ENCODE measurements at places on chromosomes 13 and 19.

DNA sequence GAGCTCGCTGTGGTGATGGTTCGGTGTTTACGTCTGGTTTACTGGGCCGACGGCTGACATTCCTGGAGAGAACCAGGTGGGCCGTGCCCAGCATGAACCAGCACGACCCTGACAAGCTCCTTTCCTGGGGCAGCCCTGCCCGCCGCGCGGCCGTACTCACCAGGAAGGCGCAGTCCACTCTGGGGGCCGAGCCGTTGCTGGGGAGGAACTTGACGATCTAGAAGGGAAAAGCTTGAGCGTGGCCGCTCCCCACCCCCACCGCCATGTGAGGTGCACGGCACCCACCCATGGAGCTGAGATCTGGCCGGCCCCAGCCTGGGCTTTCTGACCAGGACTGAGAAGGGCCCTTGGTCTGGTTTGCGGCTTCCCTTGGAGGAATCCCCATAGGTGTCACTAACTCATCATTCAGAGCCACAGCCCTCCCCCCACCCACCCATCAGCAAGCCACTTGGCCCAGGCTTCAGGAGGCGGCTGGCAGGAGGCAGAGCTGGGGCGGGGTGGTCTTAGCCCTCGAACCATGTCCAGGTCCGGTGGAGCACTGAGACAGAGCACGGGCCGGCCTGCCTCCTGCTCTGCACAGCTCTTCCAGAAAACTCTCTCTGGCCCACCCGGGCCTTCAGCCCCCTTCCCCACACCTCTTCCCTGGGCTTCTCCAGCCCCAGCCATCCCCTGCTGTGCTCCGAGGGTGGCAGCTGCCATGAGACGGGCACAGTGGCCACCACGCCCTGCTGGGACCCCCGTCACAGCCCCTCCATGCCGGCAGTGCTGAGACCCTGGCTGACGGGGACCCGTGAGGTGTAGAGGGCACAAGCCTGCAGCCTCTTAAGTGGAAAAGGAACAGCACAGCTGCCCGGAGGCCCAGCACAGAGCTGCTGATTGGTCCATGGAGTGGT lies 6.2 kb downstream of the ATP4B start:
- DNase-seq, result no peak

DNA sequence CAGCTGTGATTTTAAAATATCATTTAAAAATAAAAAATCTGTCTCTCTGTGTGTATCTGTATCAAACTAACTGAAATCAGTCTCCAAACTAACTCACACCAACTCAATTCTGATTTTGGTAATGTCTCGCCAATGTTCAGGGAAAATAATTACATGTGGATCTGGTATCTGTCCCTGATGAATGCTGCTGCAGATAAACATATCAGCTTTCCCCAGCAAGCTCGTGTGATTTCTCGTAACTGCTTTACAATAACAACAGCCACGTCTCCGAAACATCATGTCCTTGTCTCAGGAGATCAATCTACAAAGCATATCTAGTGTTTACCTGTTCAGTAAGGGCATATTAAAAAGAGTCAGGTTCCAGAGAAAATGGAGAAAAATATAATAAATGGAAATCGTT lies 129.0 kb downstream of the IRS2 start:
- no peak for DNase-seq

DNA sequence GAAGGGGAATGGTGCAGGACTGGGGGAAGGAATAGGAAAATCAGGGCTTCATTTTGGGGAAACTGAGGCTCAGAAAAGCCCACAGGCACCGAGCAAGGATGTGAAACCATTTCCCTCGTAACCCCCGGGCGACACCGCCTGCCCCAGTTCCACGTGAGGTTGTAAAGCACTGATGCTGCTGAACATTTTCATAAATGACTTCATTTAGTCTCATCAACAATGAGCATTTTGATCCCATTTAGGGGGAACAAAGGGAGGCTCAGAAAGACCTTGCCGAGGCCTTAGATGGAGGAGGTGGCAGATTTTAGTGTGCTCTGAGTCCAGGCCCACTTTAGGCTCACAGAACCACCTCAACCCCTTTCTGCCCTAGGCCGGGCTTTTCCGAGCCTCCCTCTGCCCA lies 20.5 kb upstream of the FBXO27 start:
- DNase-seq, result no peak

GRCh38 chr13:50512474-50513299 lies 330.8 kb downstream of the DLEU7 start:
- no peak for DNase-seq

DNA sequence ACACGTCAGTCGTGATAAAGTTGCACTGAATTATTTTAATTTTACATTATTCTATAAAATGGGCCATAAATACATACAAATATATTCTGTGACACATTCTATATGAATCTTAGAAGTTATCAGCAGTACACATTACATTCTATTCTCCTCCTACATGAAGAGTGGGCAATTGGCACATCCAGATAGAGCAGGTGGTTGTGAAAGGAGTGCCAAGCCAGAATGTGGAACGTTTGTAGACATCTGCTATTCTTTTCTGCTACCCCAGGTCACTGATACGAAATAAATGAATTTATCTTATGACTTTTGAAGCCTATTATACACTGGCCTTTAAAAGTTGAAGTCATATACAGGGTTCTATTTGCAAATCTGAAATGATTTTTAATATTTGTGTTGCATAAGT lies 373.2 kb downstream of the PCDH17 start:
- no peak for DNase-seq

DNA sequence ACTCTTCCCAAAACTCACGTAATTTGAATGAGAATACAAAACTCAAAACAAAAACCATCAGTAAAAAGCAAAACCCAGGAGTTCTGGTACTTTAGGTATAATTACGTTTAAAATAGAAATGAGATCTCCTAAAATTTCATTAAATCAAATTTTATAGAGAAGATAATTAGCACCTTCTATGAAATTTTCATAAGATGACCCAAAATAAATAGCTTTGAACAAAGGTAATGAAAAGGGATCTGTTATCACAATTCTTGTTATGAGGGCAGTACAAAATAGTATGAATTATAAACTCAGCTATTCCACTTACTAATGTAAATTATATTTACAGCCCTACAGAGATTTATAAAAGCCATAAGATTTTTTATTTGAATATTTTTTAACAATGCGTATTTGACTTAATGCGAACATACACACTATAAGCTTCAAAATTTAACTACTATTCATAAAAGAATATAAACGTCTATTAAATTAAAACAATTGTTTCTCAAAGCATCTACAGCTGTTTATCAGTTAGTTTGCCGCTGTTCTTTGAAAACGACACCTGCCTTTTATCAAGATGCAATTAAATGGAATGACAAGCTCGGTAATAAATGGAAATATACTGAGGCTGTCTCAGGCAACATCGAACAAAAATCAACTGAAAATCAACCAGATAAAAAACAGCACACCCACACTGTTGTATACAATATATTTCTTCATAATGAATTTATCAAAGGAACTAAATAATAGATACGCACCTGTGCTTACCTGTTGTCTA lies 63.8 kb downstream of the KCNRG start:
- no peak for DNase-seq

GRCh38 chr13:95129004-95129403 lies 172.2 kb downstream of the ABCC4 start:
- no peak for DNase-seq

- no peak for DNase-seq
Observed at GRCh38 chr19:5130371-5131030, 161.6 kb downstream of the KDM4B start.

DNA sequence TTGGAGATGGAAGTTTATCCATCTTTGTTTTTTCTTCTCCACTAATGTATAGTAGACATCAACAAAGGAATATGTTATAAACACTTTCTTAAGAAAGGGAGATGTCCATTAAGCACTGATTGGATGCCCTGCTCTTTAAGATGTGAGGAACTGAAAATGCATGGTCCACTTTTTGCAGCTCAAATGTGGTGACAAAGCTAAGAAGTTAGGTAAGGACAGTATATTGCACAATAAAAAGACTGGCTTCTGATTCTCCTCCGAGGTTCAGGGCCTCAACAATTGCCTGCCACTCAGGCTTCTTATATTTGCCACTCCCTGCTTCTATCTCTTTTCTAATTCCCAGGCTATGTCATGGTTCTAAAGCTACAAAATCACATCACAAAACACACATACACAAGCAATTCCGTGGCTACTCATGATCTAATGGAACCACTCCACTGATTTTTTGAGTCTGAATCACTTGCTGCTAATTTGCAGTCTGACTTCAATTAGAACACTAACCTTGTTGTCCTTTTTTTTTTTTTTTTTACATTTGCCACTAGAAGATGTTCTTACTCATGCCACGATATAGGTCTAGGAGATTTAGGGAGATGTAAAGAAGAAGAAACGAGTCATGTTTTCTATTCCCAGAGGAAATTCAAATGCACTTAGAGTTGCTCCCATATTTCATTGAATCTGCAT lies 29.6 kb upstream of the TNFSF11 start:
- no peak for DNase-seq

- DNase-seq, result no peak
Observed at GRCh38 chr13:101346942-101347728, 69.2 kb downstream of the NALCN start.

DNA sequence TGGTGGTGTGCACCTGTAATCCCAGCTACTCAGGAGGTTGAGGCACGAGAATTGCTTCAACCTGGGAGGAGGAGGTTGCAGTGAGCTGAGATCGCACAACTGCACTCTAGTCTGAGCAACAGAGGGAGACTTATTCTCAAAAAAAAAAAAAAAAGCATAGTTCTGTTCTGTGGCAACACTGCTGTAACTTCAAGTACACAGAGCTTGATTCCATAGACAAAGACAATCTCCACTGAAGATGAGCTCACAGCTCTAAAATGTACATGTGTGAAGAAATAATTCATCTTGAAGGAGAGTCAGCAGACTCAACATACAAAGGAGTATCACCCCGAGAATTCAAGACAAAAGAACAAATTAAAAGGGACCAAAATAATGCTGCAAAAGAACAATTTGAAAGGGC lies 47.8 kb downstream of the KCTD15 start:
- no peak for DNase-seq

DNA sequence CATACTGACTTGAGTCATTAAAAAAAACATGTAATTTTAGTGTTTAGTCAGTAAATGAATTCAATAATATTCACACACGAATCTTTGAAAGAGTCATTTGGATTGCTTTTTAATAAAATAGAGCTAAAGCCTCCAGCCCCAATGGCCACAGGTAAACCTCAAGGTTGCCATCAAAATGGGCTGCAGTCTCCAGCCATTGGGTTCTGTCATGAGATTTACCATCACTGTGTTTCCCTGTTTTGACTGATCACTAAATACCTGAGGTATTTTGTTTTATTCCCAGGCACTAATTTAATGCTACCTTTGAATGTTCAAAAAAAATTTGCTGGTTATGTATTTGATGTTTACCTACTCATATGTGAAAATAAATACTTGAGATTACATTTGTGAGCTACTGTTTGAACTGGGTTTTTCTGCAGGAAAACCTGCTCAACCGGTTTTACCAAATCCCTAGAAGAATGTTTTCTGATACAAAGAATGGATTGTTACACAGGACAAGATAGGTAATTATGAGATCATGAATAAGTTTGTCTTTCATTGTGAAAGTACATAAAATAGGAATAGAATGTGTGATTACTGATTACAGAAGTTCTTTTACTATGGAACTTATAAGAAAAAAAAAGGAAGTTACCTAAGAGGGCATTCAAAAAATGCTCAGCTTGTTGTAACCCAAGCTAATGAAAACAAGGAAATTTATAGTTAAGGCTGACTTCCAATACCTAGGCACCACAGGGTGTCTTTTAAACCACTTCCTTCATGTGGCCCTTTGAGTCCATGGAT lies 391.3 kb downstream of the EFNB2 start:
- DNase-seq, result no peak

- no peak for DNase-seq
Observed at GRCh38 chr19:27753622-27754021, 1459.3 kb downstream of the UQCRFS1 start.

GRCh38 chr19:28553005-28553404 lies 659.9 kb downstream of the UQCRFS1 start:
- no peak for DNase-seq

- DNase-seq, result no peak
Observed at GRCh38 chr19:58274771-58275201, 4.0 kb upstream of the ZNF8 start.

DNA sequence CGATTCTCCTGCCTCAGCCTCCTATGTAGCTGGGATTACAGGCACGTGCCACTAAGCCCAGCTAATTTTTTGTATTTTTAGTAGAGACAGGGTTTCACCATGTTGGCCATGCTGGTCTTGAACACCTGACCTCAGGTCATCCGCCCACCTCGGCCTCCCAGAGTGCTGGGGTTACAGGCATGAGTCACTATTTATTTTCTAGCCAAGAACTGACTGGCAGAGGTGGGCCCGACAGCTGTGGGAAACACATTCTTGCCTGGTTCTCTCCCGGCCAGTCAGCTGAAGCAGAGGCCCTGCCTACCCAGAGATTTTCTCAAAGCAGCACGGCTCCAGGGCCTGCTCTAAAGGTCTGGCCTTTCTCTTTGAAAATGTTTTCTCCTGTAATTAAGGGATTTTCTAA lies 108.0 kb downstream of the KCTD15 start:
- DNase-seq, result no peak

Data from fibroblast of skin of left biceps (primary cell).